Hippocampal formation (tissue), 2 donors: ENCODE measurements at places on chromosomes 3 and 15.

DNA sequence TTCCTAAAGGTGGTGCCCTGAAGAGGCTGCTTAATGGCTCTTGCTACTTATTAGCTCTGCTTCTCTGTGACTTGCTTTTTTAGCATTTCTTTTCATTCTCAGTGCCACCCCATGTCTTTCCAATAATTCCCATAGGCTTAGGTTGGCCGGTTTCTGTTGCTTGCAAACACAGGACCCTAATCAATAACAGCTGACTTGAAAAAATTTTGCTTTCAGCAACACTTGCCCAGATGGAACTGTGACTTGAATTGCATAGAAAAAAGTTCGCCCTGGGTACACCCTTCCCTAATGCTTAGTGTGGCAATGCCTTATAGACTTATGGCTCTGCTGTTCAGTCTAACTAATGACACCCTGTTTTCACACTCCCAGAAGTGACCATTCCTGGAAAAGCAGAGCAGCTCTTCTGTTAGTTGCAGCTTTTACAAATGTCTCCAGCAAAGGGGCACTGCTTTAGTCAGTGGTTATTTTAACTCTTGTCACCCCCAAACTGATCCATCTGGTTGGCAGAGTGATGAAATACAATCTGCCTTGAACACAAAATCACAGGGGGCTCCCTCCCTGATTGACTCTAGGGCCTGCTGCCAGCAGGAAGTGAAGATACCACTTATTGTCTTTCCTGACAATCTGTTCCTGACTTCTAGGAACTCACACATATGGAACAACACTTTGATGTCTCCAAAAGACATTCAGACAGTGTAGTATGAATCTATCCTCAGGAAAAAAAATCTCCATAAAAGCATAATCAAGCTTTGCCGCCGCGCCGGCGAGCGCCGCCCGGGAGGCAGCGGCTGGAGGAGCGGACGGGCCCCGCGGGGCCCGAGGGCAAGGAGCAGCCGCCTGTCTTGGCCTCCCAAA, 9.7 kb upstream of the SLMAP start:
- DNase-seq = no peak

DNA sequence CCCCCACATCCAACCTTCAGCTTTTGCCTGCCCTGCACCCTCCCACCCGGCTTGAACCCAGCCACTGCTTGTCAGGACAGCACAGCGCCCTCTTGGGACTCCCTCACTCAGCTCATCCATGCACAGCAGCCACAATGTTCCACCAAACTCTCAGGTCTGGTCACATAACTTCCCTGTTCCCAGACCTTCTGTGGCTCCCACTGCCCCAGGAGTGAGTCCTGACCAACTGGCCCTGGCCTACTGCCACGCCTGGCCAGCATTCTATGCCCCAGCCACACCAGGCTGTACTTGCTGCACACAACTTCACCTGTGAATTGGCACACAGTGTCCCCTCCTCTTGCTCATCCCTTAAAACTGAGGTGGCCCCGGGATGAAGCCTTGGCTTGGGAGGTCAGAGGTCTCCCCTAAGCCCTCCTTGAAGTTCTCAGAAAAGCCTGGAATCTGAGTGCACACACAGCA, 21.0 kb downstream of the PLXNB1 start:
- DNase-seq = no peak

- DNase-seq = no peak
Observed at GRCh38 chr3:38989917-38990510, 61.7 kb downstream of the SCN11A start.

DNA sequence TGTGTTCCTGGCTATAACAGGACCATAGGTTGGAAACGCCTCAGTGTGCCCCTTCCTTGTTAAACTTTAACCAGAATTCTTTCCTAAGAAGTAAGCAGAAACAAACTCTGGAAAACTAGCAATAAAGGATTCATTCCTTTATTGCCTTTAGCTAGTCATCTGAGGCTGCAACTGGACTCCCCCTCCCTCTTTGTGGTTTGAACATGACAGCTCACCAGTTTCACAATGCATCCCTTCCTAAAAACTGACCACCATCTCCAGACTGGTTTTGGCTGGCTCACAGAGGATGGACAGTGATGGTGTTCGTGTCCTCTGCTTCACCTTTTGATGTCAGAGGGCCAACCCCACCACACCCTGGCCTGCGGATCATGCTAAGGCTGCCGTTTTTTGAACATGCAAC, 27.9 kb upstream of the TGFBR2 start:
- DNase-seq = peak; percentile 3

DNA sequence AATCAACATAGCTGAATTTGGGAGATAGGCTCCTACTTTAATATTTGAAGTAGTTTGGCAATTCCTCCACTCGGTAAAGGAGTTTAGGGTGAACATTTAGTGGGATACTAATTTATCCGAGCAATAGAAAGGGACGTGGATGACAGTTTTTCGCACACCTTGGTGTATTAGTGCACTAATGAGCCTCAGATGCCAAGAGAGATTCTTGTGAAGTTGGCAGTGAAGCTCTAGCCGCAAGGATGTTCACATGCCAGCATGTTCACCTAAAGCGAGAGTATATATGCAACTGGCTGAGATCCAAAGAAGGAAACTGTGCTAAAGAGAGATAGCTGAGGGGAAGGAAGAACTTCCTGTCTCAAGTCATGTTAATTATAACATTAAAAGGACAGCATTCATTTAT, 58.5 kb downstream of the TGFBR2 start:
- DNase-seq = no peak

DNA sequence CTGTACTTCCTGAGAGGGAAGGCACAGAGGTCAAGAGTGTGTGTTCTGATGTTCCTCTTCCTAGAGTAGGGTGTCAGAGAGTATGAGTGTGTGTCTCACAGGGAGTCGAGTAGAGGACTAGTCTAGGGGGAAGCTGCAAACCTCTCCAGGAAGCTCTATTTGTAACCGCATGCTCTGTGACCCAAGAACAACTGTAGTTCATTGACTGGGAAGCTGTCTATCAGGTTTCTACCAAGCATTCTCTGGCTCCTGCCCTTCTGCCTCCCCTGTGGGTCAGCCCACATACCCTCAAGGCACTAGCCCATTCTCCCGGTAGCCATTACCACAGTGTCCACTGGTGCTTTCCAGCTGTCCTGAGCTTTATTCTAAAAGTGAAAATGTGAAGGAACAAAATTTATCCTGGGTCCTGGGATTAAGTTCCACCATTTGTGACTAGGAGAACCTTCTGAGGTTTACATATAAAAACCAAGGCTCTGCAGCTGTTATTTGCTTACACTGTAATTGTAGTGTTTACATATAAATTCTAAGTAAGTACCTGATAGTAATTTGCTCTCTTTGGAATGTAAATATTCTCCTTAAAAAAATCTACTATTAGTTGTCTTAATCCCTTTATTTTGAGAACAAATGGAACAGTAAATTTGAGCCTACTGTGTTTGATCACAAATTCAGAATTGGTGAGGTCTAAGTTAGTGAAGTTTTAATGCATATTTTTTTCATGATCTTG, 40.7 kb downstream of the MYRIP start:
- DNase-seq = no peak

DNA sequence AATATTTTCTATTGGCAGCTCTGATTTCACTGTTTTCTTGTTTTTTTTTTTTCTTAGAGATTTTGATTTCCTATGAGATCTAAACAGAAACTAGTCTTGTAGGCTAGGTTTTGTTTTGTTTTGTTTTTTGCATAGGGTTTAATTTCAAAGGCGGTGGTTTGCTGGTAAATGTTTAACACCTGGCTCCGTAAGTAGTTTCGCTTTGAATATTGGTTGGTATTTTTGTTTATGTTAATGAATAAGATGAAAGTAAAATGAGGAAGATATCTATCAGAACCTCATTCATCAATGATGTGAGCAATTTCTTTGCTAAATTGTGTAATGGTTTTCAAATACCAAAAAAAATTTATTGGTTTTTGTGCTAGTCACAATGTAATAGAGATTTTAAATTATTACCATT, 39.7 kb upstream of the TM4SF1 start:
- DNase-seq = no peak

- DNase-seq = no peak
Observed at GRCh38 chr3:100893108-100893507, 100.1 kb downstream of the ABI3BP start.

- no peak for DNase-seq
Observed at GRCh38 chr3:142210144-142210543, 15.2 kb downstream of the GK5 start.

GRCh38 chr3:42122261-42123011, 31.3 kb downstream of the TRAK1 start:
- DNase-seq = no peak

- DNase-seq = no peak
Observed at GRCh38 chr3:32438596-32439344, 47.1 kb downstream of the CMTM7 start.

GRCh38 chr3:192840143-192840836, 77.4 kb downstream of the MB21D2 start:
- DNase-seq = no peak

- no peak for DNase-seq
Observed at GRCh38 chr3:43019006-43019809, 40.1 kb downstream of the GASK1A start.

DNA sequence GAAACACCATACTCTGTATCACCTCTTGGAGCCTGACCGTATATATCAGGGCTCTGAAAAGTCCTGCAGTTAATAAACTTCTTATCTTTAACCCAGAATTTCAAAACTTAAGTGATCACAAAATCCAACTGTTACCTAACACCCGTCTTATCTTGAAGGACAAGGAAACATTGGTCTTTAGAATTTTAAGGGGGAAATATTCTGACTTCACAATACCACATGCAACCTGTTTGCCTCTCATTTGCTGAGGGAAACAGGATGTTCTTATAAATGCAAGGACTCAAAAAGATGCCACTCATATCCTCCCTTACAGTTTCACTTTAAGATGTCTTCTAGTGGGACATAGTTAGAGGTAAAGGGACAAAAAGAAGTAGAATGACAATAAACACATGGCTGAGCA, 67.9 kb downstream of the CRTC3 start:
- DNase-seq = no peak

DNA sequence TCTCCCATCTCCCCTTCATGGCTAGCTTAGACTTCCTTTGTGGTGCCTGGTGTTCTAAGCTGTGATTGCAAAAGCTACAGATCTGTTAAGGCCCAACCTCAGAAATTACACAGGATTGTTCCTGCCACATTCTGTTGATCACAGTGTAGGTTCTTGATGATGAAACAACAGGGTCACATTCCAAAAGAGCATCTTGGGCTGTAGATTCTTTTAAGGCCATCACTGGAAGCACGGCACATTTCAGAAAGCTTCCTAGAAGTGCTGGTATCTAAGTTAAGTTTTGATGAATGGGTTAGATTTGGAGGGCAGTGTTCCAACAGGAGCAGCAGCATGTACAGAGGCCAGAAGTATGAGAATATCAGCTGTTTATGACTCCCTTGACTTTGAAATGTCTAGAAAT, 107.5 kb upstream of the SKOR1 start:
- no peak for DNase-seq

- DNase-seq = no peak
Observed at GRCh38 chr3:184750349-184751083, 38.7 kb upstream of the MAGEF1 start.

- DNase-seq = no peak
Observed at GRCh38 chr3:25564075-25564474, 100.6 kb downstream of the TOP2B start.

GRCh38 chr3:77052733-77053670, 13.1 kb downstream of the ROBO2 start:
- no peak for DNase-seq

- no peak for DNase-seq
Observed at GRCh38 chr3:153295901-153296300, 133.9 kb downstream of the RAP2B start.

- DNase-seq = no peak
Observed at GRCh38 chr3:34131091-34131490, 332.7 kb downstream of the PDCD6IP start.

DNA sequence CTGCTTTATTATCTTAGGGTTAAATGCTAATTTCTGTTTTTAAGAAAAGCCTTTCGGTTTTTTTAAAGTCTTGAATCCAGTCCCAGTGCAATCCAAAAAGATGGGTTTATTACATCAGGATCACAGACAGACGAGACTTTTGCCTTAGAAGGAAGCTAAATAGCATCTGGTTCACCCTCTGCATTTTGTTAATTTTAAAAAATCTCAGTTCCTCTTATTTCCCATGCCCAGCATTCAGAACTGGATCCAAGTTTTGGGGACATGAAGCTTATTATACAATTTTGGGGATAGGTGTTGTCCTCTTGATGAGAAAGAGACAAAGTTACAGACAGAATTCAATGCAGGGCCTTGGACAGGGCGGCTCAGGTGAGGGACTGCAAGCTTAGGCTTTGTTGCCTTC, 181.5 kb upstream of the LYSMD4 start:
- DNase-seq = no peak

DNA sequence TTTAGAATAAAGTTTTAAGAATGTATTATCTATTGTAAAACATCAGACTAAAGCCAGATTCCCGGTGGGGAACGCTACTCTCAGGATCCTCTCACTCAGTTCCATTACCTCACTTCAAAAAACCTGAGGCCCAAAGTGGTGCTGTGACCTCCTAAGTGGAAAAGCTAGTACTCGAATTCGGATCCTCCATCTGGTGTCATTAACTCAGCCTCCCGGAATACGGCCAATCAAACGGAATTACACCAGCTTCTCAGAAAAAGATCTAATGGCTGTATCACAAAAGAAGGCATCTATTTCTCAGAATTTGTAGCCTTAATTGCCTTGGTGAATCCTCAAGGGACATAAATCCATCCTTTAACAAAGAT, 627 bp downstream of the ACAD11 start:
- no peak for DNase-seq
